NCI-H2107 (cell line): ENCODE measurements at places on chromosomes 7 and 10.

- DNase-seq, result no peak
Observed at GRCh38 chr10:52465202-52465601, 151.1 kb downstream of the DKK1 start.

- DNase-seq, result no peak
Observed at GRCh38 chr7:8668627-8669500, 235.5 kb downstream of the NXPH1 start.

GRCh38 chr10:24153537-24153936 lies 55.4 kb upstream of the KIAA1217 start:
- no peak for DNase-seq

DNA sequence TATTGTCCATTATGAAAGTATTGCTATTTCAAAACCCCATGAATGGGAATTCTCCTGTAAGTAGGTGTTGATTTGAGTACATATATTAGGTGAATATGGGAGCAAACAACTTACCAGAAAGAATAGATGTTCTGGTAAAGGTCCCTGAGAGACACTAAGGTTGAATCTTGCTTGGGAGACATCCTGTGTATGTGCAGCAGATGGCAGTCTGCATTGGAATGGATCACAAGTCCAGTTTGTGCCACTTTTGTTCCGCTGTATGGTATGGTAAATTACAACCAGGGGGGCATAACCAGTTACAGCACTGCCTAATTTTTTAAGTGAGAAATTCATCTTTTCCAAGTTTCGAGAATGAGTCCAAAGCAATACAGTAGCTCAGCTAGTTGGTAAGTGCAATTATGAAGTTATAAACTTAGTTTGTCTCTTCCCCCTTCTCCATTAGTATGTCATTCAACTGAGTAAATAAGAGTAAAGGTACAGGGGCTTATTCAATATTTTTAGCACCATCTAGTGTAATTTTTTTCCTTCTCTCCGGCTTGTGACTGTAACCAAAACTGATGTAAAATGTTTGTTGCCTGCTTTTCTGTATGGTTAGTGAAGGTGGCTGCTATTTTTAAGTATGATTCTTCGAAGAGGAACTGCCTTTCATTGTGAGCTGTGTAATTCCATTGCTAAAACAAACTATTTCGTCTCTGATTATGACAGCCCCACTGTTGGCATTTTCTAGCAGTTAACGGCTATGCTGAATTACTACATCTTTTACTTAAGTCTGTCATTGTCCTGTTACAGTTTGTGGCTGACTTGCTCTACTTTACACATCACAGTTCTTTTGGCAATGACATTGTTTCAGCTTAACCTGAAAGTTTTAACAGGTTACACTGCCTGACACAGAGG lies 2.8 kb downstream of the MCU start:
- no peak for DNase-seq

GRCh38 chr10:23337616-23338015 lies 7.0 kb downstream of the C10orf67 start:
- DNase-seq, result no peak

DNA sequence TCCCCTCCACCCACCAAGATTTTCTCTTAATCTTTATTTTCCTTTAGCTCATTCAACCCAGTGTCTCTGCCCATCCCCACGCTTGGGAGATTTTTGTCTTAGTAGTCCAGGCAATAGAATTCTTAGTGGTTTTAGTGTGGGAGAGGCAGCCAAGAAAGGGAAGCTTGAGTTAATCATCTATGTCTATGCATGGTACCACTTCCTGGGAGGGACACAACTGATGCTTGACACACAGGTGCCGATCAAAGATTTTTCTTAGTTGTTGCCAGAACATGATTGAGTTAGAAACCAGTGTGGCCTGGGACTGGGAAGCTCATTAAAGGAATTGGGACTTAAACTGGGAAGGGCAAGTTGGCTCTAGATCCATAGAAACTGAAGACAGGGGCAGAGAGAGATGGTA lies 3.1 kb downstream of the STRA8 start:
- DNase-seq, result no peak

DNA sequence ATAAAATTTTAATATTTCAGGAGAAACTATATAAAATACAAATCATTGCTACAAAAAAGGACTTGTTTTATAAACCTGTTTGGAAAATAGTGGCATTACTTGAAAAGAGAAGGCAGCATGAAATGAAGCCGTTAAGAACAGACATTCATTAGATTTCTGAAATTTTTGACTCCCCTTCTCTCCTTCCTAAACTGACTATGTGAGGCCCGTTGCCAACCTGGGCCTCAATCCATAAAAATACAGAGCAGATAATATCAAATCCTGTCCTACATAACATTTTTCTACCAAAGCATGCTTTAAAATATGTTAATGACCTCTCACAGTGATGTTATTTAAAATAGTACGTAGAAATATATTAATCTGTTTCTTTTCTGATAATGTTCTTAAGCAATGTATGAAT lies 34.5 kb upstream of the ING3 start:
- no peak for DNase-seq
